Umbilical cord (tissue), 2 donors: ENCODE measurements at places on chromosomes 2 and 18.

DNA sequence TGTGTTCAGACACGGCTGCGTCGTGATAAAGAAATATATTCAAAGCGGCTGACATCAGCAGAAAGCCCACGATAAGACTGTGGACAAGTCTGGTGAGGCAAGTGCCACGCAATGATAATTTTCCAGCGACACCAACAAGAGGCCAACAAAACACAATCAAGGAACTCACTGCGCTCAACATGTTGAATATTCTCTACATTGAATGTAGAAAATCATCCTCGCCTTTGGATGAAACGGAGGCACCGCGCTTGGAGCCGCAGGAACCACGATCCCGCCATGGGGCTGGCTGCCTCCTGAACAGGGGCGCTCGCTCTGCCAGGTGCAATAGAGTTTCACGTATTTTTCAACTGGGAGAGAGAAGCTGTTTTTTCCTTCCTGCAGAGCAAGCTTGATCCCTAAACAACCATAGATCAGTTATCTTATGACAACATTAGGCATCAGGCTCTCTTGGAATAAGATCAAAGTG lies 220.3 kb downstream of the ATAD2B start:
- DNase-seq, result no peak

GRCh38 chr2:194346193-194346592 lies 1310.8 kb upstream of the SLC39A10 start:
- no peak for DNase-seq

- no peak for DNase-seq
Observed at GRCh38 chr2:119820275-119820674, 60.6 kb downstream of the PTPN4 start.

GRCh38 chr2:68645523-68645922 lies 2.1 kb downstream of the PROKR1 start:
- no peak for DNase-seq

GRCh38 chr2:134250840-134251461 lies 2.9 kb upstream of the MGAT5 start:
- no peak for DNase-seq

GRCh38 chr2:99861376-99861760 lies 281.0 kb downstream of the AFF3 start:
- no peak for DNase-seq

DNA sequence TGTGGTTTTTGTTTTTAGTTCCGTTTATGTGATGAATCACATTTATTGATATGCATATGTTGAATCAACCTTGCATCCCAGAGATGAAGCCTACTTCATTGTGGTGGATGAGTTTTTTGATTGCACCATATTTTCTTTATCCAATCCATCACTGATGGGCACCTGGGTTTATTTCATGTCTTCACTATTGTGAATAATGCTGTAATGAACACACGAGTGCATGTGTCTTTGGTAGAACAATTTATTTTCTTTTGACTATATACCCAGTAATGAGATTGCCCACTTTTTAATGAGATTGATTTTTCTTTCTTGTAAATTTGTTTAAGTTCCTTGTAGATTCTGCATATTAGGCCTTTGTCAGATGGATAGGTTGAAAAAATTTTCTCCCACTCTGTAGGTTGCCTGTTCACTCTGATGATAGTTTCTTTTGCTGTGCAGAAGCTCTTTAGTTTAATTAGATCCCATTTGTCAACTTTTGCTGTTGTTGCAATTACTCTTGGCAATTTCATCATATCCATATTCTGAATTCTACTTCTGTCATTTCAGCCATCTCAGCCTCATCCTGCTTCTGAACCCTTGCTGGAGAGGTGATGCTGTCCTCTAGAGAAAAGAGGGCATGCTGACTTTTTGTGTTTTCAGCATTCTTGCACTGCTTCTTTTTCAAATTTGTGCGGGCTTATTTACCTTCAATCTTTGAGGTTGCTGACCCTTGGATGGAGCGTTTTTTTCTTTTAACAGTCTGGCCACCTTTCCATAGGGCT lies 96.2 kb upstream of the CTAGE1 start:
- DNase-seq, result no peak

- no peak for DNase-seq
Observed at GRCh38 chr2:240512109-240512485, 45.7 kb downstream of the ANKMY1 start.

GRCh38 chr2:231144896-231145295 lies 20.1 kb upstream of the HTR2B start:
- no peak for DNase-seq

GRCh38 chr2:20139407-20140172 lies 85.3 kb downstream of the SDC1 start:
- DNase-seq, result peak; percentile 84

DNA sequence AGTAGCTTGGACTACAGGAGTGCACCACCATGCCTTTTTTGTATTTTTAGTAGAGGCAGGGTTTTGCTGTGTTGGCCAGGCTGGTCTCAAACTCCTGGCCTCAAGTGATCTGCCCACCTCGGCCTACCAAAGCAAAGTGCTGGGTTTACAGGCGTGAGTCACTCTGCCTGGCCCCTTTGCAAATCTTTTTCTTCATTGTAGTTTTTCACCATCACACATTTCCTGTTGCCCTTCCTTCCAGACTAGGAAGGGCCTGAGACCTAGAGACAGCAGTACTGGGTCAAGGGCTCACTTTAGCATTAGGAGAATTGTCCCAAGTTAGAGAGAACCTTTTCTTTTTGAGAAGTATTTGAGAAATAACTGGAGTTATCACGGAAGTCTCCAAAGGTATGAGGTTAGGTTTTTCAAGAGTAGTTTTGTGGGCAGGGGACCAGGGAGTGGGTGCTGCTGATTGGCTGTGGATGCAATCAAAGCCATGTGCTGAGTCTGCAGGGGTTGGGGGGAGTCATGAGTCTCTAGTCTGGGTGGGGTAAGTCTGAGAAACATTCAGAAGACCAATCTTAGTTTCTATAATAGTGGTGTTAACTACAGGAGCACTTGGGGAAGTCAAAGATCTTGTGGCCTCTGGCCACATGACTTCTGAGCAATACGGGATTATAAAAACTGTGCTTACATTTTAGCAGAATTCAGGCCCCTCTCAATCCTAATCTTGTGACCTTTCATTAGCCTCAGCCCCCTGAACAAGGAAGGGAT lies 23.7 kb downstream of the B3GNT2 start:
- no peak for DNase-seq

DNA sequence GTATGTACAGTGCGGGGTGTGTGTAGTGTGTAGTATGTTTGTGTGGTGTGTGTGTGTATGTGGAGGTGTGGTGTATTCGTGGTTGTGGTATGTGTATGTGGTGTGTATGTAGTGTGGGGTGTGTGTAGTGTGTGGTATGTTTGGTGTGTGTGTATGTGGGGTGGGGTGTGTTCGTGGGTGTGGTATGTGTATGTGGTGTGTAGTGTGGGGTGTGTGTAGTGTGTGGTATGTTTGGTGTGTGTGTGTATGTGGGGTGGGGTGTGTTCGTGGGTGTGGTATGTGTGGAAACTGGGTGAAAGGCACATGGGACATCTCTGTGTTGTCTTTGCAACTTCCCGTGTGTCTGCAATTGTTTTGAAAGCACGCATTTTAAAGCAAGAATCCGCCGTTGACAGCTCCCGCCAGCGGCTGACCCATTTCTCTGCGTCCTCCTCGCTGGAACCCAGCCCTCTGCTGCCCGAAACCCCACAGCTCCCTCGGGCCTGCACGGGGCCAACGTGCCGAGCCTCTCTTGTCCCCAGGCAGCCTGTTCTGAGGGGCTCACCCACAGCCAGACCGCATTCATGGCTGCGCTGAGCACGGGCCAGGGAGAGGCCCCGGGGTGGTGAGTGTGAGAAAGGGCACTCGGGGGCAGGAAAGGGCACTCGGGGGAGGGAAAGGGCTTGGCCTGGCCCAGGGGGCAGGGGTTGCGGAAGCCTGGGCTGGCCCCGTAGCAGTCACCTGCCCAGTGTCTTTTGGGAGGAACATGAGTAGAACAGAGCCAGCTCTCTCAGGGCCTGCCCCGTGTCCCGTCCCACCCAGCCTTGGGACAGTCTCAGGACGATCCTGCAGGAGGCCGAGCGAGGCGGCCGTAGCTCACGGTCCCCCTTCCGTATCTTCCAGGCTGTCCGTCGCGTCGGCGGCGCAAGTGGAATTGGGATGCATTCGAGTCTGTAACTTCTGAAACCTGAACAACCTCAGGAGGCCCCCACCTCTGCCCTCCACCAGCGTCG lies 61.4 kb downstream of the TWIST2 start:
- DNase-seq, result peak; percentile 14

- no peak for DNase-seq
Observed at GRCh38 chr2:207337234-207338219, 171.8 kb upstream of the KLF7 start.

DNA sequence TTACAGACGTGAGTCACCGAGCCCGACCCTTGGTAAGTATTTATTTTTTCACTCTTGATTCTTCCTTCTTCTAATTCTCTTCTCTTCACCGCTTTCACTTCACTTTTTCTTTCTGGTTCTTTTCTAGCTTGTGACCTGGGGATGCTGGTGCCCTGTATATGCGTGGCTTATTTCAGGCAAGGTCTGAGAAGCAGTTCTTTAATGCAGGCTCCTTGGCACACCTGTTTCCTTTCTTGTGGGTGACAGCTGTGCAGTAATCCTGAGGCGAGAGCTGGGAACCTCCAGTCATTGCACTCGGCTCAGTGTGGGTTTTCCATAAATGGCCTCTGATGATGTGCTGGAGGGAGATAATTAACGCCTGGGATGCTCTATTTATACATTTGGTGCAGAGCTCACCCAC lies 193.8 kb downstream of the TSN start:
- no peak for DNase-seq

DNA sequence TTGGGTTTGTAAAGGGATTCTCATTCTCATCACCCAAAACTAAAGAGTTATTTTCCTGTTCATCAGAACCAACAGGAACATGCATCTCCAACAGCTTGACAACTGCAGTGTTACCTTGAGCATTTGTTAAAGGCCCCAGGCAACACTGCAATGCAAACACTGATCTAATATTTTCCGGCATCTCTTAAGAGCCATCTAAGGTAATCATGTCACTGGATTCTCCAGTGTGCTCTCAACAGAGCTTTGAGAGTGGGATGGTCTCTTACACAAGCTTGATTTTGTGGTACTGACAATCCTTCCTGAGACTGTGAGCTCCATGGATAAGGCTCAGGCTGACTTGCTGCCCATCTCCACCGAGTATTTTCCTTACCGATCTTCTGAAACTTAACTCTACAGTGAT lies 90.5 kb upstream of the ITGB6 start:
- no peak for DNase-seq

- peak; percentile 59 for DNase-seq
Observed at GRCh38 chr2:222468346-222468745, 44.0 kb downstream of the SGPP2 start.

- DNase-seq, result peak; percentile 95
Observed at GRCh38 chr18:45526114-45526841, 89.0 kb upstream of the SLC14A2 start.

- DNase-seq, result no peak
Observed at GRCh38 chr2:45793305-45793962, 142.0 kb downstream of the PRKCE start.

DNA sequence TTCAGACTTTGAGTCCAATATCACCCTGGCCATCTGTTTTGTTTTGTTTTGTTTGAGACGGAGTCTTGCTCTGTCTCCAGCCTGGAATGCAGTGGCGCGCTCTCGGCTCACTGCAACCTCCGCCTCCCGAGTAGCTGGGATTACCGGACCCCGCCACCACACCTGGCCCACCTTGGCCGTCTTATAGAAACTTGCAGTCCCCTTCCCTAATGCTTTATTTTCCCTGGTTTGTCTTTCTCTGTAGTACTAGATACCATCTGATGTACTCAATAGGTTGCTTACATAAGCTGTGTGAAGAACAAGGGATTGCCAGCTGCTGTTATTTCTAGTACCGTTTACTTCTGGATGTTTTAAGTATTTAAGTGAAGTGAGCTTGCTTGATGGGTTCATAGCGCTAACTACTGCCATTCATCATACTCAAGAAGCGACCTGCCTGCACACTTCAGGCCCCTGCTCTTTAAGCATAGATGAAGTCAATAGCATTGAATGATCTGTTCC lies 1.2 kb downstream of the RPL31 start:
- no peak for DNase-seq

GRCh38 chr18:69866212-69866611 lies 81.5 kb downstream of the CD226 start:
- DNase-seq, result no peak

DNA sequence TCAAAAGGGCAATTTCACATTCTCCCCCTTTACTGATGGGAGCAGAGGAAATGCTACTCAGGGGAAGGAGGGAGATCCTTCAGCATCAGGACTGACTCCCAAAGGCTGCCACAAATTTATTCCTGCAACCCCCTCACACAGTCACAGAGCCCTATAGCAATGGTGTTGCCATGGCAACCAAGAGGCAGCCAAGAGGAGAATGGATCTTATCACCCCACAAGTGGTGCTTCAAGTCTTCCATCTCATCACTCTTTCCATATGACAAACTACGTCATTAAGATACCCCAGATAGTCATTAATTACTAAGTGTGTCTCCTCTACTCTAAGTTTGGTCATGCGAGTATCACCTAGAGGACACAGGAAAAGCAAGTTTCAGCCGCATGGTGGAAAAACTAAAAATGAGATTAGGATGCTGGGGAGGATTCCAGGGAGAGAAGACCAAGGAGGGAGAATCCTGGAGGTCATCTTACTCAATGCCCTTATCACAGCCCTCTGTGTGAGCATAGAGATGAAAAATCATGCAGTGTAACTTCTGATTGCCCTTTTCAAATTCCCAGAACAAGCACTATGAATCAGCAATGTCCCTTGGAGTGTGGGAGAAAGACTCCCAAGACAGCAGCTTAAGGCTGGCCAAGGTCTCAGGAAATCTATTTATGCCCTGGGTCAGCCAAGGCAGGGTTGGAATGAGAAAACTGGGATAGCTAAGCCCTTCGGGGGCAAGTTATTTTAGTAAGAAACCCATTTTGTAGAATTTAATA lies 885.7 kb upstream of the KLHL29 start:
- peak; percentile 70 for DNase-seq

DNA sequence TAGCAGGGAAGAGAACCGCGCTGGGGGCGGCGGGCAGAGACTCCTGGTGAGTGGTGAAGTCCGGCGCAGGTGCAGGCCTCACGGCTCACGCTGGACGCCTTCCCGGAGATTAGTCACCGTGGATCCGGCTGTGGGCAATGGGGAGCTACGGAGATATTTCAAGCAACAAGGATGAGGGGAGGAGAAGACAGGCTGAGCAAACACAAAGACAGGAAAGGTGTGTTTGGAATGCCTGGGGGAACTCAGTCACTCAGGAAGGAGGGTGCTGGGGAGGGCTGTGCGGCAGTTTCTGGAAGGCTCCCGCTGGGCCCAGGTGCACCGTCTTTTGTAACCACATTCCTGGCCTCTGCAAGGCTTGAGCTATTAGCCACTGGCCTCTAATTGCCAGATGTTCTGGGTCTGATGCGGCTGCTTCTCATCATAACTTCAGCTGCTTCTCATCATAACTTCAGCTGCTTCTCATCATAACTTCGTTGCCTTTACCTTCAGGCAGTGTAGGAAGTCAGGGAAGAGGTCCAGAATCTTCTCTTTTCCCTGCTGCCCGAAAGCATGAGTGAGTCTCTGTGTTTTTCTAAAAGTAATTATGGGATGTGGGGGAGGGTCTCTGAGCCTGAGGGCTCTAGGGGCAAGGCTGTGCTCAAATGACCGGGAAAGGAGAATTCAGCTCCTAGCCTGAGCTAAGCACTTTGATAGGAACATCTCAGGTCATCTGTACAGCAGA lies 118.9 kb downstream of the PXDN start:
- no peak for DNase-seq

GRCh38 chr2:203685081-203685621 lies 21.3 kb upstream of the CD28 start:
- peak; percentile 52 for DNase-seq

- DNase-seq, result no peak
Observed at GRCh38 chr2:10559634-10560224, 111.6 kb upstream of the ODC1 start.

- no peak for DNase-seq
Observed at GRCh38 chr2:118569876-118570535, 277.4 kb downstream of the EN1 start.
